ENCODE measurements at places on chromosomes 13 and 19. TPM values are rescaled to one million over a fixed set of nuclear protein-coding genes. Genes with fewer than 3 reads are reported as not detected.
A peak's percentile ranks its signal among the peaks of the same experiment; 100 is the strongest.

DNA sequence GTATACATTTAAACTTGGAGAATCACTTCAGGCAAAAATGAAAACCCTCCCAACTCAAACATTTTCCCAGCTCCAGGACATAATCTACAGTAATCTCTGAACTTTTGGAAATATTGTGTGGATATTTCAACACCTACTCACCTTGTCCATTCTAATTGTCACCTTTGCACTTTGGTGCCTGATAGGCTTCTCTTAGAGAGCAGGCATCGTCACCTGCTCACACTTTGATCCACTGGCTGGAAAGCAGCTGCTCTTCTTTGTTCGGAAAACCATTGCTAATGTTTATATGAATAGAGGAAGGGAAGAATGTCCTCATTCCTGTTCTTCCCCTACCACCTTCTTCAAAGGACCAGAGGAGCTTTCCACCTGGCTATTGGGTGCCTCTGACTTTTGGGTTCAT lies 411.2 kb downstream of the FGF9 start:
- no peak for DNase-seq
- H3K4me1 ChIP-seq: no peaks in the 10 kb centered on the region
- H3K36me3 ChIP-seq: no peaks in the 10 kb centered on the region
- H3K27me3 ChIP-seq: no peaks in the 10 kb centered on the region
- no peak overlapping the region for H3K4me3 ChIP-seq
- no peak overlapping the region for H3K27ac ChIP-seq

- no peaks in the 10 kb centered on the region for H3K27me3 ChIP-seq
- no peaks in the 10 kb centered on the region for H3K4me1 ChIP-seq
- H3K27ac ChIP-seq: no peak overlapping the region
- no peaks in the 10 kb centered on the region for H3K36me3 ChIP-seq
- DNase-seq: no peak
- H3K4me3 ChIP-seq: no peak overlapping the region
These were observed 20.1 kb downstream of the THSD1 start for GRCh38 chr13:52385870-52386269.

GRCh38 chr19:38831142-38831605 lies 420 bp downstream of the ECH1 start:
- peak; percentile 67 for DNase-seq
- no peaks in the 10 kb centered on the region for H3K27me3 ChIP-seq
- no peaks in the 10 kb centered on the region for H3K36me3 ChIP-seq

- no peaks in the 10 kb centered on the region for H3K27me3 ChIP-seq
- H3K4me3 ChIP-seq: no peak overlapping the region
- DNase-seq: no peak
- H3K36me3 ChIP-seq: no peaks in the 10 kb centered on the region
- peaks cover 17% of the 10 kb centered on the region for H3K4me1 ChIP-seq
- H3K27ac ChIP-seq: peak overlapping the region; percentile 86
These were observed 6.3 kb upstream of the GPR183 start for GRCh38 chr13:99313501-99313900.

DNA sequence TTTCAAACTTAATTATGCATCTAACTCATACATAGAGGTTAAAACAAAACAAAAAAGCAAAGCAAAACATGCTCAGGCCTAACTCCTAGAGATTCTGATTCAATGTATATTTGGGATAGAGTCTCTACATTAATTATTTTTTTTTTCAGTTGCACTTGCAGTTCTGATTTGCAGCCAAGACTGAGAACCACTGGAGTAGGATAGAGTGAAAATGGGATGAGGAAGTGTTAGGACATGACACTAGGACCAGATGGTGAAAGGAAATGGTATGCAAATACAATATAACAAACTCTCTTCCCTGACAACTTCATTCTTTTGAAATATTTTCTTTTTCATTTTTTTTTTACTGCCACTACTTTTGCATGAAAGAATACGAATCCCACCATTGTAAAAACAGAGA lies 1.8 kb downstream of the CCDC122 start:
- DNase-seq: no peak
- peaks cover 1% of the 10 kb centered on the region for H3K4me1 ChIP-seq
- H3K27ac ChIP-seq: no peak overlapping the region
- H3K27me3 ChIP-seq: no peaks in the 10 kb centered on the region
- no peak overlapping the region for H3K4me3 ChIP-seq
- H3K36me3 ChIP-seq: no peaks in the 10 kb centered on the region

GRCh38 chr19:6115992-6116391 lies 5.7 kb upstream of the RFX2 start:
- DNase-seq: no peak
- H3K27ac ChIP-seq: no peak overlapping the region
- no peaks in the 10 kb centered on the region for H3K27me3 ChIP-seq
- H3K36me3 ChIP-seq: no peaks in the 10 kb centered on the region
- no peak overlapping the region for H3K4me3 ChIP-seq
- H3K4me1 ChIP-seq: no peaks in the 10 kb centered on the region

DNA sequence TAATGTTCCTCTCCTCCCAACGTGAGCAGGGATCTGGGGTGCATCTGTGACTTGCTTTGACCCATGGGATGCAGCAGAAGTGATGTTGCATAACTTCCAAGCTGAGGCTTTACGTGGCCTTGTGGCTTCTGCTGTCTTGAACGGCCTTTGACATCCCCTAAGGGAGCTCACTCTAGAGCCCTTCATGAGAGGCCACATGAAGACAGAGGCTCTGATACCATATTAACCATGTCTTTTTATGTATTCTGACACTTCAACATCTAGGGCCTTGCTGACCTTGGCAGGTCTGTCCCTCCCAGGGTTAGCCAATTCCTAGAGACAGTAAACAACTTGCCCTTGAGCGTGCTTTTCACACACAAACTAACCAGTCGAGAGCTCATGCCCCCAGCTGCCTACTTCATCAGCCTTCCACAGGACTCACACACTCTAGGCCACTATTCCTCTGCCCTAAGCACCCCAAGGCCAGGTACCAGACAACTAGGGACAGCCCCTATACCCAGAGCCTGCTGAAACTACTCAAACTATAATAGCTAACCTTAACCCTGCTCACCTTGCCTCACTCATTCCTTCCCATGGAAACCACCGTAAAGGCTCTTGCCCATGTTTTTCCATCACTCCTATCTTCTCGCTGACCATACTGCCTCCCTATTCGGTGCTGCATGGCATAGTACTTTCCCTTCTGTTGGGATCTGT lies 45.4 kb downstream of the CCDC70 start:
- H3K4me3 ChIP-seq: no peak overlapping the region
- H3K27me3 ChIP-seq: no peaks in the 10 kb centered on the region
- no peaks in the 10 kb centered on the region for H3K36me3 ChIP-seq
- peaks cover 7% of the 10 kb centered on the region for H3K4me1 ChIP-seq
- DNase-seq: no peak

DNA sequence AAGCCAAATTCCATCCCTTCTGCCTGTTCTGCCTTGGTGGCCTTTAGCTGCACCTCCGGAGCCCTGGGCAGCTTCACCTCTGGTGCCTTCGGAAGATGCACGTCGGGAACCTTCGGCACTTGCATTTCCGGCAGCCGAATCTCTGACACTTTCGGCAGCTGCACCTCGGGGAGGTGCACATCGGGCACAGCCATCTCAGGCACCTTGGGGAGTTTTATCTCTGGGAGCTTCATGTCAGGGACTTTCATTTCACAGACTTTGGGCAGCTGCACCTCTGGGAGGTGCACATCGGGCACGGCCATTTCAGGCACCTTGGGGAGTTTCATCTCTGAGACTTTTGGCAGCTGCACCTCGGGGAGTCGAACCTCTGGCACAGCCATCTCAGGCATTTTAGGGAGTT lies 6.0 kb upstream of the HIPK4 start:
- H3K4me1 ChIP-seq: peaks cover 7% of the 10 kb centered on the region
- no peaks in the 10 kb centered on the region for H3K27me3 ChIP-seq
- H3K27ac ChIP-seq: no peak overlapping the region
- no peak overlapping the region for H3K4me3 ChIP-seq
- no peak for DNase-seq

GRCh38 chr19:56189785-56190184 lies 7.8 kb downstream of the ZSCAN5B start:
- DNase-seq: no peak
- no peaks in the 10 kb centered on the region for H3K36me3 ChIP-seq
- H3K27me3 ChIP-seq: no peaks in the 10 kb centered on the region
- H3K4me1 ChIP-seq: no peaks in the 10 kb centered on the region
- H3K4me3 ChIP-seq: no peak overlapping the region
- H3K27ac ChIP-seq: no peak overlapping the region

DNA sequence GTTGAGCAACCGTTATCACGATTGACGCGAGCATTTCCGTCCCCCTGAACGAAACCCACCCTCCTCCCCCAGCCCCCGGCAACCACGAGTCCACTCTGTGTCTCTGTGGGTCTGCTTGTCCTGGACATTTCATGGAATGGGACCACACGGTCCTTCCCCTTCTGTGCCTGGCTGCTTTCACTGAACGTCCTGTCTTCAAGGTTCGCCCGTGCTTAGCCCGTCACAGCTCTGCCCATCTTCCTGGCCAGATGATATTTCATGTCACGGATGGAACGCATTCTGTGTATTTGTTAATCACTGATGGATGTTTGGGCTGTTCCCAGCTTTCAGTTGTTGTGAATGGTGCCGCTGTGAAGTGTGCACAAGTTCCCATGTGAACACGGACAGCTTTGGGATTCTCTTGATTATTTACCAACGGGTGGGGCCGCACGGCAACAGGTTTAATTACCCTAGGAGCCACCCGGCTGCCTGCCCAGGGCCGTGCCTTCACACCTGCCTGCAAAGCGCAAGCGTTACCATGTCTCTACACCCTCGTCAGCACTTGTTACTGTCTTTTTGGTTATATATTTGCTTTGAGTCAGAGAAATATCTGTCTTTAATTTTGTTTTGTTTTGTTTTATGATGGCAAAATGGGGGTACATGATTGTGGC lies 42.5 kb downstream of the RASA3 start:
- no peak overlapping the region for H3K4me3 ChIP-seq
- DNase-seq: peak; percentile 7
- H3K27me3 ChIP-seq: no peaks in the 10 kb centered on the region
- no peak overlapping the region for H3K27ac ChIP-seq

DNA sequence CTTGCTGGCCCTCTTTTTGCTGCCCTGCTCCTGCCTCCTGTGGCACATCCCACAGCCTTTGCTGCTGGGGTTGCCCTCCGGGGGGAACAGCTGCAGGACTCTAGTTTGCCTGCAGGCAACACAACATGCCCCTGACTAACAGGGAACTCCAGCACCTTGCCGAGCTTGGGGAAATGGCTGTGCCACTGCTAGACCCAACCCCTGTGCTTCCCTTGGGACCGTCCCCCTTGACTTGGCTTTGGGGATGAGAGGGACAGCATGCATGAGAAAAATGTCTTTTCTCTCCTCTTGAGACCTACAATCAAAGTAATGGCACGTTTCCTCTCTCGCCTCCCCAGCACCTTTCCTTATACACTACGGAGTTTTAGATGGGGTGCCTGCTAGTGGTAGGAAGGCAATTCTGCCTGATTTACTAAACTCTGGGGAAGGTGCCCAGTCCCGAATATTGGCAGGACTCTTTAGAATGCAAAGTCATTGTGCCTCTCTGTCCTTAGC lies 12.4 kb upstream of the VWA8 start:
- no peaks in the 10 kb centered on the region for H3K27me3 ChIP-seq
- no peaks in the 10 kb centered on the region for H3K36me3 ChIP-seq
- H3K4me1 ChIP-seq: no peaks in the 10 kb centered on the region
- H3K27ac ChIP-seq: no peak overlapping the region
- no peak overlapping the region for H3K4me3 ChIP-seq
- DNase-seq: no peak

GRCh38 chr13:110607675-110608224 lies 7.6 kb upstream of the NAXD start:
- no peaks in the 10 kb centered on the region for H3K36me3 ChIP-seq
- H3K27me3 ChIP-seq: no peaks in the 10 kb centered on the region
- H3K4me3 ChIP-seq: no peak overlapping the region
- H3K4me1 ChIP-seq: peaks cover 6% of the 10 kb centered on the region

- H3K27ac ChIP-seq: no peak overlapping the region
- H3K27me3 ChIP-seq: no peaks in the 10 kb centered on the region
- no peak for DNase-seq
- no peaks in the 10 kb centered on the region for H3K4me1 ChIP-seq
- H3K4me3 ChIP-seq: no peak overlapping the region
- no peaks in the 10 kb centered on the region for H3K36me3 ChIP-seq
These were observed 115.0 kb upstream of the CLDN10 start for GRCh38 chr13:95437561-95437960.

DNA sequence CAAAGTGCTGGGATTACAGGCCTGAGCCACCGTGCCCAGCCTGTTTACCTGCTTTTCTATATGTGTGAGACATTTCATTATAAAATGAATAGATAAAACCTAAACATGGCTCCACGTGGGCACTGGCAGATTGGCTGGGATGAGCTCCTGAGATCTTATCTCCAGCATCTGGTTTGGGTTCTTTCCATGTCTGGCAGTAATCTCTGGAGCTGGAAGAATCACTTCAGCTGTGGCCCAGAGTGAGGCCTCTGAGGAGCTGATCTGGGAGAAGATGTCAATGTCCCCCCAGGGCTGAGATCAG lies 5.5 kb upstream of the SULT2A1 start:
- H3K27ac ChIP-seq: no peak overlapping the region
- no peak for DNase-seq
- H3K27me3 ChIP-seq: no peaks in the 10 kb centered on the region
- no peaks in the 10 kb centered on the region for H3K4me1 ChIP-seq

DNA sequence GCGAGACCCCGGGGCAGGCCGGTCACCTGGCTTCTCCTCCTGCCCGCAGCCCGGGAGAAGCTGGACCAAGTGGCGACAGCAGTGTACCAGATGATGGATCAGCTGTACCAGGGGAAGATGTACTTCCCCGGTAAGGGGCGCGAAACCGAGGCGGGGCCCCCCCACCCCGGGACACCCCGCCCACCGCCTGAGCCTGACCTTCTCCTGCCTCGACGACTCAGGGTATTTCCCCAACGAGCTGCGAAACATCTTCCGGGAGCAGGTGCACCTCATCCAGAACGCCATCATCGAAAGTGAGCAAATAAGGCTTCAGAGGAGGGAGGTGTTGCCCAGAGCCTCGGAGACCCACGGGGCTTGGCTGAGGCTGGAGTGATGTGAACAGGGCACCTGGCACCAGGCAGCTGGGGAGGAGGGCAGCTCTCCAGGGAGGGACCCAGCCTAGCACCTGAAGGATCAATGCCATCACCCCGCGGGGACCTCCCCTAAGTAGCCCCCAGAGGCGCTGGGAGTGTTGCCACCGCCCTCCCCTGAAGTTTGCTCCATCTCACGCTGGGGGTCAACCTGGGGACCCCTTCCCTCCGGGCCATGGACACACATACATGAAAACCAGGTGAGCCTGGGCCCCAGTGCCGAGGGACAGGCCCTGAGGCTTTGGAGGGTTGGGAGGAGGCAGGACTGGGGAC lies 629 bp downstream of the IZUMO4 start:
- peak overlapping the region; percentile 52 for H3K27ac ChIP-seq
- H3K27me3 ChIP-seq: no peaks in the 10 kb centered on the region
- DNase-seq: peak; percentile 67

GRCh38 chr19:16571822-16572331 lies 338 bp downstream of the SLC35E1 start:
- peak; percentile 55 for DNase-seq
- peak overlapping the region; percentile 79 for H3K4me3 ChIP-seq
- H3K27me3 ChIP-seq: no peaks in the 10 kb centered on the region
- H3K27ac ChIP-seq: peak overlapping the region; percentile 39
- no peaks in the 10 kb centered on the region for H3K36me3 ChIP-seq
- H3K4me1 ChIP-seq: peaks cover 15% of the 10 kb centered on the region

ASPDH gene
- polyA plus RNA-seq: not detected

KLF1 gene
- not detected for polyA plus RNA-seq

PLK5 gene
- polyA plus RNA-seq: 0.23 TPM

PRR36 gene
- polyA plus RNA-seq: 0.05 TPM

PSG3 gene
- not detected for polyA plus RNA-seq

TPTE2 gene
- 0.18 TPM for polyA plus RNA-seq

RDH8 gene
- not detected for polyA plus RNA-seq

OVOL3 gene
- not detected for polyA plus RNA-seq

ZNF610 gene
- polyA plus RNA-seq: 5.3 TPM

Measured in ovary (tissue), 10 donors.